Brain pericyte (primary cell): ENCODE measurements at places on chromosomes 4 and X.

- DNase-seq = no peak
These were observed 11.5 kb upstream of the SRPX start for GRCh38 chrX:38232079-38232686.

DNA sequence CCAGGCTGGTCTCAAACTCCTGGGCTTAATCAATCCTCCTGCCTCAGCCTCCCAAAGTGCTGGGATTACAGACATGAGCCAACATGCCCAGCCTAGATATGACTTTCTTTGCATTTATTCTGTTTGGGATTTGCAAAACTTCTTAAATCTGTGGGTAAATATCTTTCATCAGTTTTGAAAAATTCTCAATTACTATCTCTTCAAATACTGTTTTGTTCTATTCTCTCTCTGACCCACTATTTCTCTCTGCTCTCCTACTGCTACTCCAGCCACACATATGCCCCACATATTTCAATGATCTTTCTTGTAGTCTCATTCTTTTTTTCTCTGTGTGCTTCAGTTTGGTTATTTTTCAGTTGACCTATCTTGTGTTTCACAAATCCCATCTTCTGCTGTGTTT is 205.1 kb downstream of the CHIC2 start:
- no peak for DNase-seq

DNA sequence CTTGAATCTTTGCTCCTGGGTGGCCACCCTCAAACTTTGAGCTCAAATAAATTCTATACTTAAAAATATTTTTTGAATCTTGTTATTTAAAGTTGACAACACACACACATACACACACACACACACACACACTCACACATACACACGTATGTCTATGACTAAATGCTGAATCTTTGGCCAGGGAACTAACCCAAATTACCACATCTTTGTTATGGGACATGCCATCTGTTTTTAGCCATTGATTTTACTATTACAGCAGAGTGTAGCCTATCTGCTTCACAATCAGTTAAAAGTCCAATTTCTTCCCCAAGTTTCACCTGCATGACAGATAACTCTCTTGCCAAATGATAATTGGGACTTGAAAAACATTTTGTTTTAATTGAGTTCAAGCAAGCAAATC is 45.0 kb upstream of the USP46 start:
- DNase-seq = no peak

GRCh38 chr4:157988641-157989040 is 184.2 kb downstream of the GASK1B start:
- no peak for DNase-seq

DNA sequence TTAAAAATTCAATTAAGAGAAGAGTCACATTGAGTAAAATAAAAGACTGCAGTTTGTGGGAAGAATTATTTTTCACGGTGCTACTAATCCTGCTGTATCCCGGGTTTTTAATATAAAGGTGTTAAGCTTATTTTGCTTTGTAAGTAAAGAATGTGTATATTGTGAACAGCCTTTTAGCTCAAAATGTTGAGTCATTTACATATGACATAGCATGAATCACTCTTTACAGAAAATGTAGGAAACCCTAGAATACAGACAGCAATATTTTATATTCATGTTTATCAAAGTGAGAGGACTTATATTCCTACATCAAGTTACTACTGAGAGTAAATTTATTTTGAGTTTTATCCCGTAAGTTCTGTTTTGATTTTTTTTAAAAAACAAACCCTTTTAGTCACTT is 39.7 kb downstream of the IRS4 start:
- no peak for DNase-seq

DNA sequence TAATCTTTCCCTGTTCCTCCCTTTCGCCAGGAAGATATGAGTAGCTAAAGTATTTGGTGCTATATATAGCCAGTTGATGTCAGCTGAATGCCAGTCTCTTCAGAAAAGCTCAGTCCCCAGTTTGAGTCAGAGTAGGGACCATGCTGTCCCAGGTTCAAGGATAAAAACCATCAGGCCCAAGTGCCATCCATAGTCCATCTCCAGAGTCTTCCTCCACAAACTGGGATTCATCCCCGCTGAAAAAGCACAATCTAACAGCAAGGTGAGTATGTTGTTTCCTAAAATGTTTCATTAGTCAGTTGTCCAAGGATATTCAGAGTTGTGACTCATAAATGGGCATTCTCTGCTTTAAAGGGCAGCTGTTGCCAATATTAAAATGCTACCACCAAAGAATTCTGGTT is at the start of gene MYOZ2:
TSS of gene MYOZ2 (plus strand) at position 112 of the 401 bp plus-strand sequence. CDS start 694 bp downstream, outside the sequence.
- DNase-seq = no peak

DNA sequence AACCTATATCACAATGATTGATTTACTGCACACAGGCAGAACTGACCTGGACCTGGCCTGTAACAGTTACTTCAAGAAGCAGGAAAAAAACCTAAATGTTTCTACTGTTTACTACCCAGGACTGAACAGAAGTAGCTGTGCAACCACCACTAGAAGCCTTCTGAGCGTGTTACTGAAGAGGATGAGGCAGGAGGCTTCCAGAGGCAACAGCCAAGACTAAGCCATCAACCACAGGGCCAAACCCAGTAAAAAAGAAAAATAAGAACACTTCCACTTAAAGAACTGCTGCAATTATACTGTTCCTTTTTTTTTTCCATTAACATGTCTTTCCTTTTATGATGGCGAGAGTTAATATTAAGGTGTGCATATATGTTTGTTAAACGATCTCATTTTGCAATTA is 29.4 kb upstream of the TTC29 start:
- no peak for DNase-seq

DNA sequence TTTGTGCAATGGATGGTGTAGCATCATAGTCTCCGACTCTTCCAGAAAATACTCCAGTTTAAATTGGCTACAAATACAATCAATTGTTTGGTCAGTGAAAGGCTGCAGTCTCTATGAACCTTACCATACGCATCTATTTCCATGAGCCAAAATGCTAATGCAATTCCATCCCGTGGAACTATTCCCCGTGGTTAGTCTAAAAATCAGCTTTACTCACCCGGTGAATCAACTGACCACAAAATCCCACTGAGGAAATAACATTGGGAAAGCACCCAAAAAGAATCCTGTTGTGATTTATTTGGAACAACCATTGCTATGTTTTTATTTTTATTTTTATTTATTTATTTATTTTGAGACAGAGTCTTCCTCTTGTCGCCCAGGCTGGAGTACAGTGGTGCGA is 87.1 kb downstream of the DHX15 start:
- DNase-seq = no peak

GRCh38 chr4:152635851-152636250 is 43.9 kb downstream of the TMEM154 start:
- DNase-seq = no peak

GRCh38 chr4:14361084-14361483 is 641.2 kb upstream of the CPEB2 start:
- no peak for DNase-seq

GRCh38 chr4:124640022-124640730 is 72.4 kb downstream of the ANKRD50 start:
- DNase-seq = no peak

- no peak for DNase-seq
These were observed 633 bp downstream of the FAM199X start for GRCh38 chrX:104166735-104167436.

DNA sequence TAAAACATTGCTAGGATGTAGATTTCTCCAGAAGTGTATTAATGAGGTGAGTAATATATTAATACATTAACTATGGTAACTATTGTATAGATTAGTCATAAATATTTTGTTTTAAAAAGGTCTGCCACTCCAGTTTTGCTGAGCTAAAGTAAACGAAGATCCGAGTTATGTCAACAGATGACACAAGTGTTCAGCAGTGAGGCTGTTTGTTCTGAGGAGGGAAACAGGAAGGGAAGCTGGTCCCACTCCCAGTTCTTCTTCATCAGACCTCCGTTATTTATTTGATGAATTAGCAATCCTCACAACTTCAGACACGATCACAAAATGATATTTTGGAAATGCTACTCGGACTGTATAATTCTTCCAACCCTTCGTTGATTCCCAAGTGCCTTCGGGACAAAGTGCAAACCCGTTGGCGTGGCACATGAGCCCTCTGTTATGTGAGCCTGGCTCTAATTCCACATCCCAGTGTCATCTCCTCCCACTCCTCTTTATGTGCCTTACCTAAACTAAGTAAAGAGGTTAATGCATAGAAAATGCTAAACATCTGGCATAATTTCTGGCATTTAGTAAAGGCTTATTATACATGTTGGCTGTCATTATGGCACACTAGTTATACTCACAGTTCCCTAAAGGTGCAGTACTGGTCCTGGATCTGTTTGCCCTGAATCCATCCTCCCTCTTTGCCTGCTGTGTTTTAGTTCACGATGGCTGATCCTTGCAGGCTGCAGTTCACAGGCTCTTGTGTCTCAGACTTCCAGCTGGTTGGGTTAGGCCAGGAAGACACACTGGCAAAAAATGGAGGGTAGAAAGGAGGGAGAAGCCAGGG is 190.6 kb upstream of the LNX1 start:
- DNase-seq = no peak

GRCh38 chrX:153333821-153334653 is at the start of gene ZNF275:
ZNF275 (plus strand) TSS chrX:153334153; CDS start chrX:153336680, 2,527 bp downstream.
- DNase-seq = peak; percentile 5

- no peak for DNase-seq
These were observed 779.0 kb upstream of the SLIT2 start for GRCh38 chr4:19472666-19473065.

DNA sequence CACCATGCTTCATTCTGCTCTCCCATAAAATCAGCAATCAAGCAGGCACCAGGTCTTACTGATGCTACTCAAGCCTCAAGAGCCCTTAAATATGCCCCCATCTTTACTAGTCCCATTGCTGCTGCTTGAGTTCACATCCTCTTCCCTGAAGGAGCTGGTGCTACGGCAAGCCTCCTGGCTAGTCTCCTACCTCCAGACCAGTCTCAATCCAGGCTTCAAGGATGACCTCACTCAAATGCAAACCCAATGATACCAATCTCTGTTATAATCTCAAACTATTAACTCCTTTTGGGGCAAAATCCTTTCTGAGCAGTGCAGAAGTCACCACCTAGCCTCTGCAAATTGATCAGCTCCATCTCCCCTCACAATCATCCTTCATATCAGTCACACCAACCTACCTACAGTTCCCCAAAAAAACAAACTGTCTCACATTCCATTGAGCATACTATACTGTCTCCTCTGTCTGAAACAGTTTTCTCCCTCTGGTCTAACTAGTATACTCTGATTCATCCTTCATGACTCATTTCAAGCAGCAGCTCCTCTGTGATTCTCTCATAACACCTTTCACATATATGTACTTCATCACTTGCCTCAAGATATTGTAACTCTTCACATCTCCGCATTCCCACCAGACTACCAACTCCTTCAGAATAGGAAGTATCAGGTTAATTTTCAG is 30.0 kb downstream of the PAPSS1 start:
- no peak for DNase-seq

GRCh38 chr4:107183155-107183774 is 147.2 kb upstream of the DKK2 start:
- DNase-seq = peak; percentile 15

GRCh38 chrX:20217271-20217670 is 49.4 kb downstream of the RPS6KA3 start:
- DNase-seq = no peak

DNA sequence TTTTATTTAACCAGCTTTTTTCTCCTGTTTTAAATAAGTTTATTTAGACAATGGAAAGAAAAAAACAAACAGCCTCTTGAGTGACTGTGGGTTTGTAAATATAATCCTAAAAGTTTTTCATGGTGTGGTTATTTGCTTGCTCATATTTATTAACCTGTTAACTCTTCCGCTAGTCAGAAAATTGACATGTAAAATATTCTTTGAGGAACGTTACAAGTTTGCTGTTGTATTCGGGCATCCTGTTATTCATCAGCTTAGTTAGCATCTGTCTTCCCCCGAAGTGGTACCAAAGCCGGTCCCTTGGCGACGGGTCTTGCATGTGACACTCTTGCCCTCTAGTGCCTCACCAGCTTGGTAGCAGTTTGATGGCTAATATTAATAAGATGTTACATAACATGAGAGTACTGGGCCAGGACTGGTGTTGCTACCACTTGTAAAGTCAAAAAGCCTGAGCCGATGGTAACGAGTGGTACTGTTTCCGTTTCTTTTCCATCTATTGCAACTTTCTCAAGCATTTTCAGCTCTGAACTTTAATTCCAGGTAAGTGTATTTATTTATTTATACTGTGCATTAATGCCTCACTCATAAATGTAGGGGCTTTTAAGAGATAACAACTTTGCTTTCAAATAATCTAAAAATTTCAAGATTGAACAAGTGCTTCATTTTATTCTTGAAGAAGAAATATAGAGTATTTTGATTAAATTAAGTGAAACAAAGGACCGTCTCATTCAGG is at the start of gene NDST3:
TSS of gene NDST3 (plus strand) at position 434 of the 733 bp plus-strand sequence. CDS start 19,425 bp downstream, outside the sequence.
- peak; percentile 1 for DNase-seq

DNA sequence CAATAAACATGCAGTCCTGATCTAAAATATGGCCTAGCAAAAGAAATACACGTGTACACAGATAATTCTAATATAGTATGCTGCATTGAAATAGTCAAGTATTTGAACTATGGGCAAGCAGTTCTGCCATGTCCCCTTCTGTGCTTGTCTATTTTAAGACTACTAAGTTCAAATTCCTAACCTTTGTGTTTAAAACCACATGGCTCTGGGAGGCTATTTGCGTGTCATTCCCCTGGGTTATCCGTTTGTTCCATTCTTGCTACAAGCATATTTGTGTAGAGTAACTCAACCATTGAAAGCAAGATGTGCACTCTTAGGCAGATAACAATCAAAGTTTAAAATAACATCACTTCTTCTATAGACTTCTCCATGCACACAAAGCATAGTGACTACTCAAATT is 25.4 kb upstream of the TBC1D1 start:
- peak; percentile 5 for DNase-seq

DNA sequence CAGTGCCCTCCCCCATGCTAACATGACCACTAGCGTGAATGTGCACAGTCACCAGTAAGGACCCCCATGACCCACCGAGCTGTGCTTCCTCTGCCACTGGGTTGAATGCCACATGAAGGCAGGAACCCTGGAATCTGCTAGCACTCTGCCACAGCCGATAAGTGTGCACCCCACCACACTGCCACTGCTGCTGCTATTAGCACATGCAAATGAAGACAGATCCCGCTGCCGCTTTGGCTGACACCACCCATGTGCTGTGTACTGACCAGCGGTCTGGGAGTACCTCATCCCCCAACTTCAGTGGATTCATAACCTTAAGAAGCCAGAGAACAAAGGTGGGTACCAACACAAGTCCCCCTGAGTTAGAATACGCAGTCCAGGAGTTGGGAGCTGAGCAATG is 200.9 kb upstream of the ARHGEF9 start:
- DNase-seq = no peak

DNA sequence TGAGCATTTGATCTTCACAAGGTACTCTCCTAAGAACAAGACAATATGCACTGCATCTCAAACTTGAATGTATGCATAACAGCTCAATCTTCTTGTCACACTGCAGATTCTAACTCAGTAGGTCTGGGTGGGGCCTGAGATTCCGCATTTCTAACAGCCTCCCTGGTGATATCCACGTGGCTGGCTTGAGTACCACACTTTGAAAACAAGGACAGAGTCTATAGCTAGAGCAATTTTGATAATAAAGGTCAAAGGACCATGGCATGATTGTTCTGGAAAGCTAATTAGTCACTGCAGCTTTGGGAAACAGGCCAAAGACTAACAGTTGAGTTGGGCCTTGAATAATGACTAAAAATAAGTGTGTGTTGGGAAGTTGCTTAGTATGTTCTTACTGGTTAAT is 213.3 kb downstream of the GBA3 start:
- DNase-seq = no peak
